HL-60 (cell line): ENCODE measurements at places on chromosomes 1 and 21.

- DNase-seq = no peak
These were observed 2.3 kb downstream of the ARF1 start for GRCh38 chr1:228084797-228085196.

- no peak for DNase-seq
These were observed 13.7 kb downstream of the TMPRSS2 start for GRCh38 chr21:41494242-41494641.

- no peak for DNase-seq
These were observed 7.8 kb downstream of the SLC41A1 start for GRCh38 chr1:205805082-205805711.

DNA sequence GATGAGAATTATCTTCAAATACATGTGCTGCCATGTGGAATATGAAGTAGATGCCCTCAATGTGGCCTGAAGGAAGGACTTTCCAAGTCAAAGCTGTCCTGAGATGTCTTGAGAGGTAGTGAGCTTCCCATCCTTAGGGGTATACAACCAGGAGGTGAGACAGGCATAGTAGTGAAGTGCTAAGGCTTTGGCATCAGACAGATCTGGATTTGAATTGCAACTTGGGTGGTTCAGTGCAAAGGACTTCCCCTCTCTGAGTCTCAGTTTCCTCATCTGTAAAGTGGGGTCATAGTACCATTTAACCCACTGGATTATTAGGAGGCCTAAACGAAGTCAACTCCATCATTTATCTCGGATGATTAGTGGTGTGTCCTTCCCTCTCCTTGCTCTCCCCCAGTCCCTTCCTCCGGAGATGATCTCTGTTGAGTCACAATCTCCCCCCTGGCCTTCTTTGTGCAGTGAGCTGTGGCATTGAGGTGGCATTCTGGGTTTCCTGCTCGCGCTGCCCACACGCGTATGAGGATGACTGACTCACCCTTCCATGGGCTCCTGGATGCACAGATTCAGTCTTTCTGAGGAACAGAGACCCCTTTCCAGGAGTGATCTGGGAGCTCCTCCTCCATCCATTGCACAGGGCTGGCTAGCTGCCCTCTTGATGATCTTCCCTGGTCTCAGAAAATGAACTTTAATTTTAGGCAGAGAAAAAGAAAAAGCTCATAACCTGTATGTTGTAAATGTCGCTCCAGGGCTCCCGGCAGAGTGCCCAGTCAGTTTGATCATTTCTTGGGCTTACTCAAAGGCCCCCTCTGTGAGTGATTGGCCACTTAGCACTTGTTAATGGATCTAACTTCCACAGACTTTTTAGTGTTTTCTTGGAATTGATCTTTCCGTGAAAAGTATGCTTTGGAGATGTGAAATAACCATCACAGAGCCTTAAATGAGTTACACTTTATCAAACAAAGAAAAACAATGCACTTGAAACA is 354.6 kb downstream of the PTPRU start:
- DNase-seq = no peak

DNA sequence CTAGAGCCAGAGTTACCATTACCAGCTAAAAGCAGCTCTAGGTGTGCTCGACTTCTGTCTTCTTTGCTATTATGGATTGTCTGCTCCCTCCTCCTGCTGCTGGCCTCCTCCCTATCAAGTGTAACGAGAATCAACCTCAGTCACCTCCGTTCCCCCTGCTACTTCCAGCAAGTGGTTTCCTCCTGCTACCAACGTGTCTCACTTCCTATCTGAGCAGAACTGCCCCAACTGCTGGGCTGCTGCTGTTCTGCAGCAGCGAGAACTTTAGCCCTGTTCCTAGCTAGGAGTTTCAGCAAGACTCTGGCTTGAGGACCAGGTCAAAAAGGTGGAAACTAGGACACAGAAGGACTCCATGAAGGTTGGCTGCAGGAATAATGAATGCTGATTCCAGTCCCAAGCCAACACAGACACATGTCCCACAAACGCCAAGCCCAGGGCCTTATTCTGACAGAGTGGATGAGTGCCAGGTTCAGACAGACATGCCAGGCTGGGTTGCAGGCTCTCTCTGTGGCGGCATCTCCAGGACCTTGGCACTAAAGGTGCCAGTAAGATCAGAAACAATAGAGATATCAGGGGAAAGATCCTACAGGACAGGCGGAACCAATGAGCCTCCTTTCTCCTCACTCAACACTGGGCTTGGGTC is 46.9 kb downstream of the CD34 start:
- DNase-seq = no peak
